Tibial nerve (tissue), 4 donors: ENCODE measurements at places on chromosomes 2 and 18. TPM values are rescaled to one million over a fixed set of nuclear protein-coding genes. Genes with fewer than 3 reads are reported as not detected.

Gene CBLN2
- total RNA-seq: not detected

Gene C2orf68
- 15.7 TPM for total RNA-seq

Gene DCDC2C
- total RNA-seq: 2.9 TPM

Gene LRATD1
- total RNA-seq: 5.7 TPM

Gene CENPO
- total RNA-seq: 2.7 TPM

Gene GALNT5
- 0.42 TPM for total RNA-seq

Gene LBX2
- total RNA-seq: 4.4 TPM

Gene RFTN2
- 13.5 TPM for total RNA-seq

Gene SERPINB10
- not detected for total RNA-seq

DNA sequence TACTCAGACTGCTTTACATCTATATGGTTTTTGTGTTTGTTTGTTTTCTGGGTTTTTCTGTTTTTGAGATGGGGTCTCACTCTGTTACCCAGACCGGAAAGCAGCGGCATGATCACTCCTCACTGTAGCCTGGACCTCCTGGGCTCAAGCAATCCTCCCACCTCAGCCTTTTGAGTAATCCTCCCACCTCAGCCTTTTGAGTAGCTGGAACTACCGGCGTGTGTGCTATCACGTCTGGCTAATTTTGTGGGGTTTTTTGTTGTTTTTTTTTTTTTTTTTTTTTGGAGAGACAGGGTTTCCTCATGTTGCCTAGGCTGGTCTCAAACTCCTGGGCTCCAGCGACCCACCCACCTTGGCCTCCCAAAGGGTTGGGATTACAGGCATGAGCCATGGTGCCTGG is 9.1 kb downstream of the MAP3K2 start:
- DNase-seq: no peak

GRCh38 chr2:230174466-230174865 is 45.3 kb downstream of the SP110 start:
- no peak for DNase-seq

DNA sequence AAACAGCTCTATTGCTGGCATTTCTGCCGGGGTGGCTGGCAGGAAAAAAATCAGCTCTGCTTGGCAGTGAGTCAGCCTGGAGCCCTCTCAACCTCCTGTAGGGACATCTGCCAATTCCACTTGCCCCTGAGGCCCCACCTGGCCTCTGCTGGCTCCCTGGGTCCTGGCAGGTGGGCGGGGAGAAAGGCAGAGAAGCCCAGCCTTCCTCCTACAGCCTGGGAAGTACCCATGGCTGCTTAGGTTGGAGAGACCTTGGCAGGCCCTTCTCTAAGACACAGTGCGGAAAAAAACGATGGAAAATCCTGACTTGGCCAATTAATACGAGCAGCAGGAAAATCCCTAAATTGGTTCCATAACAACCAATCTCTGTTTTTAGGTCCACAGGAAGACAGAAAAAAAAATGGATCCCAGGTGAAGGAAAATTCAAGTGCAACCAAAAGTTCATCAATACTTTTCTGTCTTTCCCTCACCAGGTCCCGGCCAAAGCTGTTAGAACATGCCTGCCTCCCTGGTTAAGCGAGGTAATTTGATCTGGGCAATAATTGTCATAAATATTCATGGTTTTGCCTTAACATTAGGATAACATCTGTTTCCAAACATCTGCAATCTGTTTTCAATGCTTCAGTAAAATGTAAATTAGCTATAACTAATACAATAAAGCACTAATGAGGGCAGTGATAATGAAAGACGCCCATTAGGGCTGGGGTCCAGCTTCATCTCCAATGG is 245.9 kb downstream of the TFCP2L1 start:
- no peak for DNase-seq

- no peak for DNase-seq
These were observed 192.1 kb downstream of the SP3 start for GRCh38 chr2:173773076-173773475.

- no peak for DNase-seq
These were observed 4.9 kb downstream of the DAW1 start for GRCh38 chr2:227876300-227876801.

GRCh38 chr18:35182151-35182550 is 58.7 kb upstream of the ZNF397 start:
- no peak for DNase-seq

- no peak for DNase-seq
These were observed 33.3 kb upstream of the TXNDC2 start for GRCh38 chr18:9852266-9853081.

- DNase-seq: no peak
These were observed 170.9 kb downstream of the ZNF521 start for GRCh38 chr18:25180973-25181548.

DNA sequence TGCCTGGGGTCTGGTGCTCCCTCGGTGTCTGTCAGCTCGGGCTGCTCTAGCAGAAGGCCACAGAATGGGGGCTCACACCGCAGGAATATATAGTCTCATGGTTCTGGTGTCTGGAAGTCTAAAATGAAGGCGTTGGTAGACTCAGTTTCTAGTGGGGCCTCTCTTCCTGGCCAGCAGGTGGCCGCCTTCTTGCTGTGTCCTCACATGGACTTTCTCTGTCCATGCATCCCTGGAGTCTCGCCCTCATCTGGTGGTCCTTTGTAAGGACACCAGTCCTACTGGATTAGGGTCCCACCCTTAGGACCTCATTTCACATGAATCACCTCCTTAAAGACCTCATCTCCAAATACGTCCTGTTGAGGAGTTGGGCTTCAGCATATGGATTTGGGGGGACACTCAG is 65.7 kb downstream of the RRM2 start:
- DNase-seq: no peak

GRCh38 chr2:226618875-226619605 is 180.6 kb downstream of the IRS1 start:
- no peak for DNase-seq

GRCh38 chr2:199462956-199463692 is 5.4 kb upstream of the SATB2 start:
- DNase-seq: peak; percentile 66

- DNase-seq: no peak
These were observed 46.4 kb downstream of the PROC start for GRCh38 chr2:127464470-127465257.

- no peak for DNase-seq
These were observed 202.0 kb downstream of the GLI2 start for GRCh38 chr2:120937686-120938044.

DNA sequence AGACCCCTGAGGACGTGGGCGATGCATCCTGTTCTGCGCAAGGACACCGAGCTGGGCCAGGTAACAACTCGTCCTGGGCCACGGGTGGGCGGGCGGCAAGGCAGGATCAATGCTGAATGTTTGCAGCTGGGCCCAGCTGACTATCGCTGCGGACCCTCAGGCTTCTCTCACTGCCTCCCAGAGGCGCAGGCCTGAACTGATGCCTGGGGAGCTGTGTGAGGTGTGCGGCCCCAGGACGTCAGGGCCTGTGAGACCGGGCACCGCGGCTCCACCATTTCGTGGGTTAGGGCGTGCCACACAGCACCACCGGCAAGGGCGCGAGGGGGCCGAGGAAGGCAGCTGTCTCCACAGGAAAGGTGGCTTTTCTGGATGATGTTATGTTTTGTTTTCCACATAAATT is 307.4 kb downstream of the NDUFA10 start:
- no peak for DNase-seq

DNA sequence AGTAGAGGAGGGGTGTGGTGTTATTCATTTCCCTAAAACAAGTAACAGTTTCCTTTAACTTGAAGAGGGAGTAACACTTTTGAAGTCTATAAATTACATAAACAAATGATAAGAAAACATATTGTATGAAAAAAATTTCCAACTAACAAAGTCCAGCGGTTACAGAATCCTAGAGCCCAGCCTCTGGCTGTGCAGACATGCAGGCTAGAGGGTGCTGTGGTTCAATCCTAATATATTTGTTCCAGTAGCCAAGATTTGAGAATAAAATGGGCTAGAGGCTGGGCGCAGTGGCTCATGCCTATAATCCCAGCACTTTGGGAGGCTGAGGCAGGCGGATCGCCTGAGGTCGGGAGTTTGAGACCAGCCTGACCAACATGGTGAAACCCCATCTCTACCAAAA is 56.9 kb downstream of the WDR75 start:
- DNase-seq: no peak

DNA sequence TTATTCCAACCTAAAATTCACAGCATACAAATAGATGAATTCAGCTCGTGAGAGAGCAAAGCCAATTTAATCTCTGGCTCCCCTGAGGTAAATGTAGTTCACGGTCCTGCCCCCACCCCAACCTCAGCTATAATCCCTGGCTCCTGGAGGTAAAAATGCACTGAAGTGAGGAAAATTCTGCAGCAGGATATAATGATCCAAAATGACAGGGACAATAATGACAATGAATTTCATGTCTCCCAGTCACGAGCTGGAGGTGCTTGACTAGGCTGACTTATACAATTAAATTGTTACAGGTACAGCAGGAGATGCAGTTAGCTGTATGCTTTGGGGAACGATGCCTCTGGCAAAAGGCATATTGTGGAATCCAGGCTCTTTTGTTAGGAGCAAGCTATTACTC is 82.0 kb downstream of the GPD2 start:
- no peak for DNase-seq
